ENCODE measurements at places on chromosomes 11 and 22.

DNA sequence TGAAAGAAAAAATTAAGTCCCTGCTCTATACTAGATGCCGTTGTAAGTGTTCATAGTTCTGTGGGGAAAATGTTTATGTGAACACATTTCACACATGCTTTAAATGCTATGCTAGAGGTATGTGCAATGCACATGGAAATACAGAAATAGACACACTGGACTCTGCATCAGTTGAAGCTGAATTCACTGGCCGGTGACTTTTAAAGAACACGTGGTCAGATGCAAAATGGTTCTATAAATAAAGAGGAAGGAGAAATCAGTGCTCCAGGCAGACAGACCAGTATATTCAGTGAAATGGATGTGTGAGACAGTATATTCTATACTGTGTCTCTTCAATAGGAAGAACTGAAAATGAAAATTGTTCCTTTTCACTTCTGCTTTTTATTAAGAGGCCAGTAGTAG is 29.9 kb downstream of the TRPC6 start:
- no peak for DNase-seq

GRCh38 chr11:125585487-125585886 is 7.2 kb upstream of the STT3A start:
- DNase-seq, result no peak

- no peak for DNase-seq
Observed at GRCh38 chr11:78577495-78577894, 2.8 kb upstream of the NARS2 start.

DNA sequence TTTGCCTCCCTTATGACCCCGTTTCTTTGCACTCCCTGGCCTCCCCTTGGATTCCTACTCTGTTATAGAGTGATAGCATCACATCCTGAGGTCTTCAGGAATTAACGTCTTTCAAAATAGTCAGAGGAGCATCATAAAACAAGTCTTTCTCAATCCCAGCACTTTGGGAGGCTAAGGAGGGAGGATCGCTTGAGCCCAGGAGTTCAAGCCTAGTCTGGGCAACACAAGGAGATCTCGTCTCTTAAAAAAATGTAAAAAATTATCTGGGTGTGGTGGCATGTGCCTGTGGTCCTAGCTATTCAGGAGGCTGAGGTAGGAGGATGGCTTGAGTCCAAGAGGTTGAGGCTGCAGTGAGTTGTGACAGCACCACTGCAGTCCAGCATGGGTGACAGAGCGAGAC is 68.7 kb upstream of the AMPD3 start:
- DNase-seq, result no peak

GRCh38 chr11:16999116-16999515 is 15.1 kb downstream of the PLEKHA7 start:
- DNase-seq, result no peak

GRCh38 chr11:122025757-122026156 is 90.3 kb downstream of the BLID start:
- DNase-seq, result no peak

GRCh38 chr11:129457321-129457720 is 81.7 kb downstream of the BARX2 start:
- DNase-seq, result no peak

GRCh38 chr11:68532727-68533369 is 72.3 kb downstream of the PPP6R3 start:
- DNase-seq, result no peak

DNA sequence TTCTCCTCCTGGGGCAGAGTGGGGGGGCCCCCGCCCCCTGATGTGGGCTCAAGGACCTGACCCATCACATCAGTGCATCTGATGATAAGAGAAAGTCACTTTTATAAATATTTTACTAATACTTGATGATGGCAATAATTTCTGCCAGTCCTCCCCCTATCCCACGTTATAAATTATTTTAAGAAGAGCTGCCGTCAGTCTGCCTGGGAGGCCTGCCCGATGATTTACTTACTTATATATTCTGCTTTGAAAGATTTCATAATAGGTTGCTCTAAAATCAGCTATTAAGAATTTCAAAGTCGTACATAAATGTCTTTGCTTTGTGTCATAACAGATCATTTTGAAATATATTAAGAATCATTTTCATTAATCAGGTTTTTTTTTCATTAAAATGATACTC is 58.8 kb downstream of the MYO18B start:
- DNase-seq, result no peak

- no peak for DNase-seq
Observed at GRCh38 chr11:17924713-17925112, 88.1 kb downstream of the SERGEF start.

DNA sequence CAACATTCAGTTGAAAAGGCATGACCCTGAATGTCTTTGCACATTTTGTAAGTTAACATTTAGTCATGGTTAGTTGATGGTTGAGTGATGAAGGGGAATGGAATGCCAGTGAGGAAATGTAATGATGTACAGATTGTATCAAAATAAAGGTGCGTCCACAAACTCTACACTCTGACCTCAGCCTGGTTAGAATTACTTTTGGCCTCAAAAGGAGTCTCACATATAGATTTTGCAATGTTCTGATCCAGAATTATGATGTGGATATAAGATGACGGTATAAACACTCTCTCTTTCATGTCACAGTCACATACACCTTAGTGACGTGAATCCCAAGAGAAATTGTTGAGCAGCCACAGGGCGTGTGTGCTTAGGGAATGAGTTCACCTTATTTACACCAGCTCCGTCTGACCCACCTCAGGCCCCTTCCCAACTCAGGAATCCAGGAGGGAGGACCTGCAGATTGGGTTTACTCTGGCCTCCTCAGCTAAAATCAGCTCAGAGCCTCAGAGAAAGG is 100.1 kb downstream of the RDX start:
- DNase-seq, result no peak

- no peak for DNase-seq
Observed at GRCh38 chr11:45053736-45054446, 92.5 kb upstream of the PRDM11 start.

DNA sequence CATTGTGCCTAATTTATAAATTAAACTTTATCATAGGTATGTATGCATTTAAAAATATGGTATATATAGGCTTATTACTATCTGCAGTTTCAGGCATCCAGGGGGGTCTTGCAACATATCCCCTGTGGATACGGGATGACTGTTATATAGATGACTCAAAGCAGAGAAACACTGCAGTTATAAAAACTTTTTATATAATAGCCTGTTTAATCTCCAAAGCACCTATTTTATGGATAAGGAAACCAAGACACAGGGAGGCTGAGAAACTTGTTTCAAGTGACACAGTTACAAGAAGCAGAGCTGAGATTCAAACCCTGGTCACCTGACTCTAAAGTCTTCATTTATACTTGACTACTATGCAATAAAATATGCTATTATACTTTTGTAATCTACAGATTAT is 897.7 kb downstream of the KCNA4 start:
- DNase-seq, result no peak

- no peak for DNase-seq
Observed at GRCh38 chr11:95232666-95233065, 1.7 kb upstream of the SESN3 start.

DNA sequence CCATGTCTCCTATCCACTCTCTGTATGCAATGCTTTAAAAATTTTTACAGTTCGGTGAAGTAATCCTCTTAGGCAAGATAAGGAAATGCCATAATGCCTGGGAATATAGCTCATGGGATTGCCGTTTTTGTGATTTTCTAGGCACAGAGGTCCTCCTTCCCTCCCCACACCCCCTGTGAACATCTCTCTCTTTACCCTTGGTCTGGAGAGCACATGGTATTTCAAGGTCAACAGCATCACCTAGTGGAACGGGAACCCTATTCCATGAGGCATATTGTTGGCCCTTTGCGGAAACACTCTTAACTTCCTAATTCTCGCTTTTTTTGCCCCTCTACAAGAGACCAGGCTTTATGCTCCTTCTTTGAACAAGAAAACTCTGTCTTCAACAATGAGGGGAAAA is 8.8 kb downstream of the NXPE4 start:
- DNase-seq, result no peak

GRCh38 chr11:124863137-124863825 is 2.0 kb upstream of the ROBO3 start:
- no peak for DNase-seq

- DNase-seq, result no peak
Observed at GRCh38 chr11:66313321-66314185, 3.3 kb downstream of the CD248 start.

DNA sequence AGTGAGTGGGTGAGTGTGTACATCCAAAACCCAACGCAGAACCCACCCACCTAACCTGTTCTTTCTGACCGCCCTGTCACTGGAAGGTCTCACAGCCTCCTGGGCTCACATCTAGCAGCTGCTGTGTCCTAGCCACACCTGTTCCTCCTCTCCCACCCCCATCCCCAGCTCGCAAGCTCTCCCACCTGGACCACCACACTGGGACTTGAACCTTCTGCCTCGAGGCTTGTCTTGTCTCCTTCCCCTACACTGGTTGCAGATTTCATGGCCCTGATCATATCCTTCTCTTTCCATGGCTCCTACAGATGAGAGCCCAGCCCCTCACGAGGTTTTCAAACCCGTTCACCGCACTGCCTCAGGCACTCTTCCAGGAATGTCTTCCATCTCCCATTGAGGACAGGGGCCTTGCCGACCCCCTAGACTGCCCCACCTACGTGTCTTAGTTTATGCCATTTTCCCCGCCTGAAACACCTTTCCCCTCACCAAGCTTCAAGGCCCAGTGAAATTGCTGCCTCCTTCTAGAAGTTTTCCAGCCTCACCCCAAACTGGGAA is 6.7 kb downstream of the IFITM10 start:
- no peak for DNase-seq

DNA sequence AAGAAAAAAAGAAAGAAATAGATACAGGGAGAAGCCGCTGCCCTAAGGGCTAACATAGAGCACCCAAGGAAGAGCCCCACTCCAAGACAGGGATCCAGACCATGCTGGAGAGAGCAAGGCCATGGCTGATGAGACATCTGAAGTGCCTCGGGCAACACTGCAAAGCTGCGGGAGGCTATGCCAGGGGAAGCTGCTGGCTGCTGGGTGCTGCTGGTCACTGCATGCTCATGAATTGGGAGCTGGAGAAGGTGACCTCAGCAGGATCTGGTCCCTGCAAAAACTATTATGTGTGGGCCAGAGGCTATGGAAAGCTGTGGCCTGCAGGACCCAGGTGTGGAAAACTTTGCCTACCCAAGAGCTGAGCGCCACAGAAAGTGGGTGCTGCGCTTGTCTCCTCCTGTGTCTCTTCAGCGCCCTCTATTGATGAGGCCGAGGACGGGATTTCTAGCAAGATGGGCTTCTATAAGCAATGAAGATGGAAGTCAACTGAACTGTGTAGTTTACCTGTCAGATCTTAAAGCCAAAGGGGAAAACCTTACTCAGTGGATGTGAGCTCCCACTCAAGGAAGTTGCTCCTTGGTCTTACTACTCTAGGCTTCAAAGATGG is 17.3 kb upstream of the SLC29A2 start:
- DNase-seq, result peak; percentile 38

DNA sequence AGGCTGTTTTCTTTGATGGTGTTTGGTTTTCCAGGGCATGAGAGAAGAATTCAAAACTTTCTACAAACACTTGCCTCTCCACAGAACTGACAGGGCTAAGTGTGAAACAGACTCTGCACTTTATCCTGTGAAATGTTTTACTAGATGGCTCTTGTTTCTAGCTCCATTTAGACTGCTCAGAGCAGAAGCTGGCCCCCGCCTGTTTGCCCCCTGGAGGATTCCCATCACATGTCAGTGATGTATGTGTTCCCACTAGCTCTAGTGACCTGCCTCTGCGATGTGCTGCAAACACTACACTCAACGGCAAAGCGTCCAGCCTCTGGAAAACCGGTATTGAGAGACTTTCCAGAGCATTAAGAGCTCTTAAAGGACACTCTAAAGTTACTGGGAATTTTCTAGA is 41.4 kb upstream of the PCF11 start:
- DNase-seq, result no peak

GRCh38 chr11:117872975-117873827 is 3.3 kb downstream of the FXYD6 start:
- DNase-seq, result no peak

- DNase-seq, result no peak
Observed at GRCh38 chr11:12112750-12113149, 2.4 kb downstream of the MICAL2 start.

- DNase-seq, result no peak
Observed at GRCh38 chr11:21110415-21110814, 441.0 kb downstream of the NELL1 start.

GRCh38 chr11:36399236-36399635 is 103.1 kb downstream of the PRR5L start:
- DNase-seq, result no peak

- DNase-seq, result no peak
Observed at GRCh38 chr11:110966131-110966530, 253.9 kb upstream of the ARHGAP20 start.

DNA sequence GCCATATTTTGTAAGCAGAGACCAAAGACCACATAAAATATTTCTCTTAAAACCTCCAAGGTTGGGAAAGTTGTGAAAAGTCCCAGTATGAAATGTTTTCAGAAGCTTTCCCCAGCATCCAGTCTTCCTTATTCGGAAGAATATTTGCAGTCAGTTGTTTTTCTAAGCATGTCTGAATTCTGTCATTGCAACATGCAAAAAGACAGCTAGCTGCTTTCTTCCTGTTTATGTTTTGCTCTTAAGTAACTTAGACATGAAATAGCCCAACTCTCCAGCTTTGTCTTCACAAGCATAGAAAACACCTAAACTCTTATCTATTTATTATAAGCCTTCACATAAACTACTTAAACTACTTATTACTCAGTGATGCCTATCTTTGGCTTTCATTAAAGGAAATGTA is 57.9 kb upstream of the MMP13 start:
- no peak for DNase-seq

GRCh38 chr11:69644962-69645675 is 4.2 kb downstream of the CCND1 start:
- no peak for DNase-seq

DNA sequence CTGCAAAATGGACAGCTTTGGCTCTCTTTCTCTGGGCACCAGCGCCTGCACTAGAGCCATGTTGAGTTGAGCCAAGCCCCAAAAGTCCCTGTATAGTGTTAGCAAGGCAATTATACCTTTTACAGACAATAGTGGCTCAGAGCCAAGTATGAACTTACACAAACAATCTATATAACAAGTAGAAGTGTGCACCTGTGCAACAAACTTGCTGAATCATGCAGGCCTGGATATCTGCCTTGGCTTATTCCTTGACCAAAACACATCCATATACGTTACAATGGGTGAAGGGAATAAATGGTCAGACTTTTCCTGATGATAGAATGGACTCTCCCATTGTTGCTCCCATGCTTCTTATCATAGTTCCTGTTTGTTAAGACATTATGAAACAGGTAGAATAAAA is 3.8 kb upstream of the OR52I2 start:
- DNase-seq, result no peak

DNA sequence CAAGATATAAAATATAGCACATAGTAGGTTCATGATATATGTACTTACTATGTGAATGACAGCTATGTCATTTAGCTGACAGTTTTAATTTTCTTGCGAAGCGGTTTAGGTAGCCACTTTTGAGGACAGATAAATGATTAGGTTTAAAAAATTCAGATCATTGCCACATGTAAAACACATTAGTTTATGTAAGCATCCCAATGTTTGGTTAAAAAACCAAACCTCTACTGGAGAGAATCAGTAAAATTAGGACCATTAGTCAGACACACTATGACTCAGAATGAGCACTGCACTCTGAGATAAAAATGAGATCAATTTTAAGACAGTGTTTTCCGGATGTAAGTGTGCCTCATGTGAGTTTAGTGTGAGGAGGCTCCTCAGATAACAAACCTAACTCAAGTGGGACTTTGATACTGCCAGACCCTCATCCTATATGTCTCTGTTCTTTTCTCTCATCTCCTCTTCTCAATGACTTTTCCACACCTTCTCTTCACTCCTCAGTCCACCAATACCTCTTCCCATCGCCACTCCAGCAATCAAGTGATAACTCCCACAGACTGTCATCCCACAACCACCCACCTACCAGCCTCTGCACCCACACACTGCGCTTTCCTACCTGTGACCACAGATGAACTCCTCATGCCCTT is 6.8 kb upstream of the OR2AT4 start:
- no peak for DNase-seq

Measured in effector memory CD4-positive, alpha-beta T cell (primary cell).